ENCODE measurements at places on chromosomes 13 and 19.

- DNase-seq, result no peak
Measured at GRCh38 chr19:13051557-13052165, 51.0 kb downstream of the LYL1 start.

DNA sequence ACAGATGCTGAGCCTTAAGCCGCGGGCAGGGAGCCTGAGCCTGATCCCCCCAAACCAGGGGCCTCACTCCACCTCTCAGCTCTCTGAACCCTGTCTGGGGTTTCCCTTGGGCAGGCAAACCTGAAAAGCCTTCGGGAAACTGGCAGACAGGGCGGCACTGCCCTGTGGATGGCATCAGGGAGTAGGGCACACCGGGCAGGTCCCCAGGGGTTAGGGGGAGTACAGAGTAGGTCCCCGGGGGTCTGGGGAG lies 9.7 kb downstream of the MKNK2 start:
- DNase-seq, result no peak

DNA sequence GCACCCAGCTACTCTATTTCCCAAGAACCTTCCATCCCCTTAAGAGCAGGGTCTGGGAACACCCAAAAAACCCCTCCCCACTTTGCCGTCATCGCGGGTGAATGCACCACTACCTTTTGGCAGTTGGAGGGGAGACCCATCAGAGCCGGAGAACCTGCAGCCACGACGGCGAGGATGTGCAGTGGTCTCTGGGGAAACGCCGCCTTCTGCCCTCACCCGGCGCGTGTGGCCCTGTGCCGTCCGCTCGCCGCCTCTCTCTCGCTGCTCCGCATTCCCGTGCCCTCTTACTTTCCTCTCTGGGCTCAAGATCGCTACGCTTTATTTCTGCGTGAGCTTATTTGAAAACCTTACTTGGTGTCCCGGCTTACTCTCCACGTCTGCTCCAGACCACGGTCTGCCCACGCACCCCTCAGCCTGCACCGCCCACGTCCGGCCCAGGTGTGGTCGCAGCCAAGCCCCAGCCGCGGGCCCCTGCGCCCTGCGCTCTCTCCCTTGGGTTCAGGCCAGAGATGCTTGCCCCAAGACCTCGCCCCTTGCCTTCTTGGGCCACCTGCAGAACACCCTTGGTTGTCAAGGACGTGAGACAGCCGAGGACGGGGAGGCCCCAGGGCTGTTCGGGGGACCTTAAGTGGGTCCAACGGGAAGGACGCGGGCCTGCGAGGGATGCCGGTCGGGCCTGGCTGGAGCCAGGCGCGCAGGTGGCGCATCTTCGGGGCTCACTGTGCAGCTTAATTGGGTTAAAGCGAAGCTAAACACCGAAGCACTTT lies 2.0 kb upstream of the MAB21L1 start:
- no peak for DNase-seq

DNA sequence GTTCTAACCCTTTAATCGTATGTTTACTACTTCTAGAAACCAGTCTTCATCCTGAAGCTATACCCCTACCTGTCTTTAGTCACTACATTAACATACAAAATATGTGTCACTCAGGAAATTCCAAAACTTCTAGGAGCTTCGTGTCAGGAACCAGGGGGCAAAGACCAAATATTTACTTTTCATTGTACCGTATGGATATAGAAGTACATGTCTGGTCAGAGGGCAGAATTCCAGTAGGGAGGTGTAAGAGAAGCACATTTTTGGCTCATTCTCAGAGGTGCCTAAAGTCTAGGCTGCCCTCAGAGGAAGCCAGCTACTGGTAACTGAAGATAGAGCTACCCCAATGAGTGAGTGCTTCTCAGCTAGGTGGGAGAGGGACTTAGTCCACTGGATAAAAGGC lies 320.7 kb downstream of the DIAPH3 start:
- DNase-seq, result no peak

GRCh38 chr19:42433503-42434260 lies 6.5 kb upstream of the LIPE start:
- DNase-seq, result peak; percentile 41

DNA sequence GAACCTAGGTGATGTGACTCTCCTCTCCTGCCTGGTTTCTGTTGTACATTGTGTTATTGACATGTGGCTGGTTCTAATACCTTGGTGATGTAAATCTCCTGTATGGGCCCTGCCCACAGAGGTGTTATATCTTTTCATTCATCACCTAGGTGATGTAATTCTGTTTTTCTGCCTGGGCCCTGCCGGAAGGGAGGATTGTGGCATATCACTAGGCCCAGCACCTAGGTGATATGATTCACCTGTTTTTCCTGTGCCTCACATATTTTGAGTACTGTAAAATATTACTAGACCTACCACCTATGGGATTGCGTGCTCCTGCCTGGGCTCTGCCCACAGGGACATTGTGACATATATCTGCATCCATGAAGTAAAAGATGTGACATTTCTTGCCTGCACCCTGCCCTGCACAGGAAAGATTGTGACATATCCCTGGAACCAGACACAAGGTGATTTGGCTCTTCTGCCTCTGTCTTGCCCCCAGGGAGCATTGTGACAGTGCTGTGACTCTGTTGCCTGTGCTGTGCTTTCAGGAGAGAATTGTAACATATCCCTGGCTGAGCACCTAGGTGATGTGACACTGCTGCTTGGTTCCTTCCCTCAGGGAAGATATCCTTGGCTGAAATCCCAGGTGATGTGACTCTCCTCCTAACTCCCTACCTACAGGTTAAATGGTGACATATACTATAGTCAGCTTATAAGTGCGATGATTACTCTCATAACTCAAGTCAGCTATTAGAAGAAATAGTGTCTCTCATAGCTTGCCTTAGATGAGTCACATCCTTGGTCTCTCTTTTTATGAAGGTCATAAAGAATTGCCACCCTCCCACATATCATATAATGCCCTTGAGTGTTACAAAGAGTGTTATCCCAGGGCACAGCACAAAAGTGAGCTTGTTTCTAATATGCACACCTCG lies 13.3 kb upstream of the ZNF681 start:
- DNase-seq, result no peak

DNA sequence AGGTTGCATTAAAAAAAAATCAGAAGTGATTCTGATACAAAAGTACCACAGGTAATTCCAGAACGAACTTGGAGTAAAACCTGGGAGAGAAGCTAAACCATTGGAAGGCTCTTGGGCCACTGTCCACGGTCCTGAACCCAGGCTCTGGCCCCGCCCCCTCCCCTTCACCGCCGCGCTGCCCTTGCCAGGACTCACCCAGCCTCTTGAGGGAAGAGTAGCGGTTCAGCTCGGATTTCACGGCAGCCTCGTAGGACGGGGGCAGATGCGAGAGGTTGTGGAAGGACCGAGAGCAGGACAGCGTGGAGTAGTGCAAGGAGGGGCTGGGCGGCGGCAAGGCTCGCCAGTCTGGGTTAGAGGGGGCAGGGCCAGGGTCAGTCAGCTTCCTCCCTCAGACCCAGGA lies 5.7 kb downstream of the SHISA7 start:
- DNase-seq, result no peak

GRCh38 chr13:101429733-101430132 lies 13.4 kb upstream of the NALCN start:
- DNase-seq, result no peak

DNA sequence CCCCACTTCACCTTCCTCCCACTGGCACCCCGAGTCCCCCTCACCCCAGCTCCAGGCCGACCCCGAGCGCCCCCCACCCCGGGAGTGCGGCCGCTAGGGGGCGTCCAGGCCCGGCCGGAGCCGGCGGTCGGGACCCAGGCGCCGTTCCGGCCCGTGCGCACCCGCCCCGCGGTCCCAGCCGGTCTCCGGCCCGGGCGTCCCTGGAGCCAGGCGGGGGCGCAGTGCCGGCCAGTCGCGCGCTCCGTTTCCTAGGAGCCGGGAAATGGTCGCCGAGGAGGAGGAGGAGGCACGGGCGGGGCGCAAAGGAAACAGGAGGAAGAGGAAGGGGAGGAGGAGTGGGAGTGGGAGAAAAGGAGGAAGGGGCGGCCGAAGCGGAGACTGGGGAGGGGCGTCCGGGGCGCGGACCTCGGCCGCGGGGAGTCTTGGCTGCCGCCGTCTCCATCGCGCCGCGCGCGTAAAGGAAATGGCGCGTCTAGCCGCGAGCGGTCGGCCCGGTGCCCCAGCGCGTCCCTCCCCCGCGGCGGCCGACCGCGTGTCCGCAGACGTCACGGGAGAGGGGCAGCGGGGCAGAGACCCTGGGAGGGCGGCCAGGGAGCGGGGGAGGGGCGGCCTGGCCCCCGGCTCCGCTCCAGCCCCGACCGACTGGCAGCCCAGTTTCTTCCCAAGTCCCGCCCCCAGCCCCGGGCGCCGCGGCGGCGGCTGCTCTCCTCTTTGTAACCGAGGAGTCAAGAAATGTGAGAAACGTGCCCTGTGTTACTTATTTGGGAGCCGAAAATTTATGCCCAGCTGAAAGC lies 1.1 kb upstream of the KCTD15 start:
- no peak for DNase-seq

DNA sequence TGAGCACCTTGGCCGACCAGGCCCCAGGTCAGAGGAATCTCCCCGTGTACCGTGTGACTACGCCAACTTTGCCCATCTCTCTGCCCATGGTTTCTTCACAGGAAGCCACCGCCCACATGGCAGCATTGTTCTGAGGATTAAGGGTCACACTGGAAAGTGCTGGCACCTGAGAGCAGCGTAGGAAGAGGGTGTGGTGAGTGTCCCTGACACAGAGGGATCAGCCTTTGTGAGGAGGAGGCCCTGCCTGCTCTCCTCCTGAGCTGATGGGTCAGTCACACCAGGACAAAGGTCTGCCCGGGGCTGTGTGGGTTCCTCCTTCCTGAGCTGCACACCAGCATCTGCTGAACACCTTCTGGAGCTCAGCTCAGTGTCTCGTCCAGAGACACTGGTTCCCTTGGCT lies 32.2 kb upstream of the SLC15A1 start:
- DNase-seq, result no peak

DNA sequence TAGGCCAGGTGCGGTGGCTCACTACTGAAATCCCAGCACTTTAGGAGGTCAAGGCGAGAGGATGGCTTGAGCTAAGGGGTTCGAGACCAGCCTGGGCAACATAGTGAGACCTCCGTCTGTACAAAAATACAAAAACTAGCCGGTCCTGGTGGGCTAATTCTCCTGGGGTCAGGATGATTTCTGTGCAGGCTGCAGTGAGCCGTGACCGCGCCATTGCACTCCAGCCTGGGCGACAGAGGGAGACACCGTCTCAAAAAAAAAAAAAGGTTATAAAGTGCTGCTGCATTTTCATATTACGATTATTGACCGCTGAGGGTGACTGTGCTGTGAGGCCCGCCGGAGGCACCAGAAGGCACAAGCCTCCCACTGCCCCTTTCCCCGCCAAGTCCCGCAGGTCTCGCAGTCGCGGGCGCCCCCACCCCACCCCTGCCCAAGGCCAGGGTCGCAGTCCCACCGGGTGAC lies 477 bp upstream of the PLEKHF1 start:
- no peak for DNase-seq

GRCh38 chr19:12788682-12789097 lies 2.6 kb upstream of the JUNB start:
- peak; percentile 85 for DNase-seq

GRCh38 chr19:39199025-39199424 lies 2.3 kb downstream of the NCCRP1 start:
- DNase-seq, result no peak

- no peak for DNase-seq
Measured at GRCh38 chr13:34911159-34911558, 30.9 kb upstream of the NBEA start.

DNA sequence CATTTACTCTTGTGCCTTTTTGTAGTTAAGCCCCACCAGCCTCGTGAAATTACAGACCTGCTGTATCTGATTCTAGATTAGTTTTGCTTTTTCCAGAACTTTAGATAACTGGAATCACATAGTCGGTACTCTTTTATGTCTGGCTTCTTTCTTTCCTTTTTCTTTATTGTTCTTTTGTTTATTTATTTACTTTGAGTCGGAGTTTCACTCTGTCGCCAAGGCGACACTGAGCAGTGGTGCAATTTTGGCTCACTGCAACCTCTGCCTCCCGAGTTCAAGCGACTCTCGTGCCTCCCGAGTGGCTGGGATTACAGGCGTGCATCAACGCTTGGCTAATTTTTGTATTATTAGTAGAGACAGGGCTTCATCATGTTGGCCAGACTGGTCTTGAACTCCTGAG lies 6.0 kb upstream of the NCCRP1 start:
- DNase-seq, result no peak

DNA sequence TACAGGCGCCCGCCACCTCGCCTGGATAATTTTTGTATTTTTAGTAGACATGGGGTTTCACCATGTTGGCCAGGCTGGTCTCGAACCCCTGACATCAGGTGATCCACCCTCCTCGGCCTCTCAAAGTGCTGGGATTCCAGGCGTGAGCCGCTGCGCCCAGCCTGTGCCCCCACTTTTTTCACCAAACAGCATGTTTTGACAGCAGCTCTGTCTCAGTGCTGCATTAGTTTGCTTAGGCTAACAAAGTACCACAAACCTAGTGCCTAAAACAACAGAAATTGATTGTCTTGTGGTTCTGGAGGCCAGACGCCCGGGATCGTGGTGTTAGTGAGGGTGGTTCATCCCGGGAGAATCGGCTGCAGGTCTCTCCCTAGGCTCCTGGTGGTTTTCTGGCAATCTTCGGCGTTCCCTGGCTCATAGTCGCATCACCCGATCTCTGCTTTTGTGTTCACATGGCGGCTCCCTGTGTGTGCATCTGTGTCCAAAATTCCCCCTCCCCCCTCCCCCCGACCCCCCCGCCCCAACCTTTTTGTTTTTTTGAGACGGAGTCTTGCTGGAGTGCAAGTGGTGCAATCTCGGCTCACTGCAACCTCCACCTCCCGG lies 30.0 kb downstream of the MYH14 start:
- no peak for DNase-seq

DNA sequence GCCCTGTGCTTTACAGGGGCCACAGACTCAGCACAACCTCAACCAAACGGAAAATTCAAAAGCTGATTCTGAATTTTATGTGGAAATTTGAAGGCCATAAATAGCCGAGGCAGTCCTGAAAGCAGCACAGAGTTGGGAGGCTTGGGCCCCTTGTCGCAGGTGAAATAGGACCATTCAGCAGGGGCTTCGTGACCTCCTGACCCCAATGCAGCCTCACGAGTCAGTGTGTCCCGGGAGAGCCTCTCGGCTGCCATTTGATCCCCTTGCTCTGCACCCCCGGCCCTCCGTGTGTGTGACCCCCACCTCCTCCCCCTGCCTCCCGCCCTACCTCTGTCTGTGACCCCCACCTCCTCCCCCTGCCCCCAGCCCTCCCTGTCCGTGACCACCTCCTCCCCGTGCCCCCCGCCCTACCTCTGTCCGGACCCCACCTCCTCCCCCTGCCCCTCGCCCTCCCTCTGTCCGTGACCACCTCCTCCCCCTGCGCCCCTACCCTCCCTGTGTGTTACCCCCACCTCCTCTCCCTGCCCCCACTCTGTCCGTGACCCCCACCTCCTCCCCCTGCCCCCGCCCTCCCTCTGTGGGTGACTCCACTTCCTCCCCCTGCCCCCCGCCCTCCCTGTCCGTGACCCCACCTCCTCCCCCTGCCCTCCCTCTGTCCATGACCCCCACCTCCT lies 41.7 kb upstream of the TFDP1 start:
- no peak for DNase-seq

Measured in GM06990 (cell line).